ENCODE measurements at places on chromosomes 7 and 10.
A peak's percentile ranks its signal among the peaks of the same experiment; 100 is the strongest.

DNA sequence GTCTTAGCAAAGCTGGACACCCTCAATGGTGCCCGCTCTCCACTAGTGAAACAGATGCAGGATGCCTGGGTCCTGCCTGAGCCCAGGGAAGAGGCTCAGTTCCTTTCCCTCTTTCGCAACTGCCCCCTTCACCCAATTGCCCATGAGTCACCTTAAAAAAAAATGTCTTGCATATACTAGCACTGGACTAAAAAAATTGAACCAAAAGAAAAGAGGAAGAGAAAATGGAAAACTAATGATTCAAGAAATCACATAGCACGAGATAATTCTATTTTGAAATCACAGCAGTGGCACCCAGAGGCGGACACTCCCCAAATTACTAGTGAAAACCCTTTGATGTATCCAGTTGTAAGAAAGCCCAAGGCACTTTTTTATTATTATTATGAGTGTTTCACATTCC, 972.5 kb downstream of the LRMDA start:
- DNase-seq = no peak

DNA sequence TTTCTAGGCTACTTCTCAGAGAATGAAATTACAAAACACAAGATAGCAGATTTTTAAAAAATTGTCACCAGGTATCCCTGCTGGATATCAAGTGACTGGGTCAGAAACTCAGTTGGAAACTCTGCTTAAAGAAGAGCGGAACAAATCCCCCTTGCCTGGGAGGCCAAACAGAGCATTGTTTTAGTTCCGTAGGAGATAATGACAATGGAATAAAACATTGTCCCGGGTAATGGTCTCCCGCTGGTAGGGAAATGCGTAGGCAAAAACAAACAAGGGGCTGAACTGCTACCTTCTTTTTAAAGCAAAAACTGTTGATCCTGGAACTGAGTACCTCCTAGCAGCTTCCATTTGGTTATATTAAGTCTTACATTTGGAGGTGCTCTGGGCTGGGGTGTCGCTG, 21.3 kb upstream of the VAX1 start:
- DNase-seq = no peak

DNA sequence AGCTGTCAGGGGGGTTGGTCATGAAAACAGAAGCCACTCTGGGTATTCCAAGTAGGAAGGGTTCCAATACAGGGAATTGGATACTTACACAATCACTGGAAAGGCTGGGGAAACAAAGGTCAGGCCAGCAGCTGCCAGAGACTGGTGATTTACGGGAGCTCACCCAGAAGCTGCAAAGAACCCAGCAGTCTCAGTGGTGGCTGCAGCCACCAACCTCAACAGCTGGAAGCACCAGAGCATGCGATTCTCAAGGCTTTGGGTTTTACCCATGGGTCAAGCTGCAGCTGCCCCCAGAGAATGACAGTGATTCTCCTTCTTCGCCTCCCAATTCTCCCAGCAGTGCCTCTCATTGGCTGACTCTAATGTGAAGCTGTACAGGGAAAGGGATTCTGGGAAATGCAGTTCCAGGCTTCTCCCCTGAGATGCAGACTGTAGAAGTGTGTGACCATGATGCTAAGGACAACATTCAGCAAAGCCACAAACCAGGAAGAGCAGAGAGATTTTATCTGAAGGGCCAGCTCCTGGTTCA, 107.2 kb upstream of the TCF7L2 start:
- DNase-seq = no peak

GRCh38 chr10:48739170-48739569, 54.5 kb downstream of the WDFY4 start:
- no peak for DNase-seq

DNA sequence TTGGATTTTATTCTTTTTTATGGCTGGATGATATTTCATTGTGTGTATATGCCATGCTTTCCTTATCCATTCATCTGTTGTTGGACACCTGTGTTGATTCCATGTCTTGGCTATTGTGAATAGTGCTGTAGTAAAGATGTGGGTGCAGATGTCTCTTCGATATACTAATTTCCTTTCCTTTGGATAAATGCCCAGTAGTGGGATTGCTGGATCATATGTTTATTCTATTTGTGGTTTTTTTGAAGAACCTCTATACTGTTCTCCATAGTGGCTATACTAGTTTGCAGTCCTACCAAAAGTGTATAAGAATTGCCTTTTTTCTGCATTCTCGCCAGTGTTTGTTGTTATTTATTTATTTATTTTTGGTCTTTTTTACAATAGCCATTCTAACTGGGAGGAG, 159.8 kb downstream of the WNT2 start:
- no peak for DNase-seq

- DNase-seq = no peak
Observed at GRCh38 chr7:20229646-20230500, 12.7 kb upstream of the MACC1 start.

- DNase-seq = no peak
Observed at GRCh38 chr7:138075350-138075749, 909 bp upstream of the AKR1D1 start.

- no peak for DNase-seq
Observed at GRCh38 chr10:131852823-131853609, 47.8 kb upstream of the PPP2R2D start.

- DNase-seq = peak; percentile 37
Observed at GRCh38 chr7:105268511-105269392, 120.0 kb downstream of the SRPK2 start.

GRCh38 chr7:44631458-44632115, 25.2 kb downstream of the OGDH start:
- no peak for DNase-seq

DNA sequence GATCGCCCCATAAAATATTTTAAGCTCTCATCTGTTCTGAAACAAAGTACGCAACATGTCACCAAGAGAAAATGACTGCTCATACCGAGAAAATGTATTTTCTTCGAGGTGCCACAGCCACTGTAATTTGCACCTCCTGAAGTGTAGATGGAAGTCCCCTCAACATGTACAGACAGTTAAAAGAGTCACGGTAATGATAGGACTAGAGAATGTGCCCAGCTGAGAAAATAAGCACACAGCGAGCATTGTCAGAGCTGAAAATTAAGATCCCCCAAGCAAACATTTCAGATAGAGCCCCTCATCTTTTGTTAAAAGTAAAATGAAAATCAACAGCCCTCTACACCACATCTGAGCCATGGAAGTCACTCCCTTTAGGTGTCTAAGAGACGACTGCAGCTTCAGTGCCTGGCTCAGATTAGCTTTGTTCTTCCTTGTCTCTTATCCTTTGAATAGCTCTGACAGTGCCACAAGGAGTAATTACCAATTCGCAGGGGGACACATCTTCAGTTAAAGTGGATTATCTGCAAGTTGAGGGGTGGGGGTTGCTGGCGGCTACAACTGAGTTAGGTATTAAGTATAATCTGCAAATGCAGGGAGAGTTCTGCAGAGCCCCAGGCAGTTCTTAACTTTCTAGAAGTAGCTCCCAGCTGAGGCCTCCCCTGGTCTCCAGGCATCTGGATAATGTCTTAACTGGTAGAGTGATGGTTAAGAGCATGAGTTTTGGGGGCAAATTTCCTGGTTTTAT, 222.7 kb upstream of the C7orf33 start:
- DNase-seq = no peak

- no peak for DNase-seq
Observed at GRCh38 chr10:116526219-116526618, 19.5 kb upstream of the PNLIP start.

GRCh38 chr10:15451137-15452094, 80.3 kb upstream of the FAM171A1 start:
- DNase-seq = no peak

GRCh38 chr7:25996006-25996408, 156.0 kb upstream of the NFE2L3 start:
- no peak for DNase-seq

DNA sequence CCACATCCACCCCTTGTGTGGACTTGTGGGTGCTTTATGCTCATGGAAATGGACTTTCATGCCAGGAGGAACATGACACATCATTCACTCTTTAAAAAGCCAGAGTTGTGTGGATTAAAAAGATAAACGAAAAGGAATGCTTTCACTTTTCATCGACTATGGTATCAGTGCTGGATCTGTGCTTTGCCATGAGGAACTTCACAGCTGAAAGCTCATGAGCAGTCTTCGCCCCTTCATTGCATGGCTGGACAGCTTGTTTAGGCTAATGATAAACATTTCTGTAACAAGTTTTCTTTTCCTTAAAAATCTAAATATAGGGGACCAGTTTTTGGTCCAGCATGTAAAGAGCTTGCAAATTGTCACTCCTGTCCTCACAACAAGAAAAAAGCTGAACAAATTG, 173.6 kb upstream of the NPS start:
- no peak for DNase-seq

DNA sequence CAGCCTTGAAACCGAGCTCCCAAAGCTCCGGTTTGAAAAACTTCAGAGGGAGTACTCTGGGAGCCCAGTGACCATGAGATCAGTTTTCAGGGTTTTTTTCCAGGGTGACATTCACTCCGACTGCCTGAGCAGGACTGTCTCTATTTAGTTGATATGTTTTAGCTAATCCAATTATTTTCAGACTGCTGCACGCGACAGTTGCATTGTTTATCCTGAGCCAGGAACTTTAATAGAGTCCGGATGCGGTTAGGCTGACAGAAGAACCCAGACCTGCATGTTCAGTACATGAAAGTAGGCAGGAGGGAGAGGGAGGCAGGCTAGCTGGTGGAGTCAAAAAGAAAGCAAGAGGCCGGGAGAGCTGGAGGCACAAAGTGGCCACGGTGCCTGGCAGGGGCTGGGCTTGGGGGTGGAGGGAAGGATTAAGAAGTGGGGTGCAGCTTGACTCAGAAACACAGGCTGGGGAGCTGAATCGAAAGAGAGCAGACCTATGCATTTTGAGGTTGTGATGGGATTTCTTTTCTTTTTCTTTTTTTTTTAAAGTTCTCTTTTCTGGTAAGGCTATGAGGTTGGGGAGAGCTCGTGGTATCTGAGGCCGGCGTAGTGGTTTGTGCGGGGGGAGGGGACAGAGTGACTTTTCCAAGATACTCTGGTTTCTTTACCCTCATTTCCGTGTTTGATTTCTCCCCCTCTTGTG, 5.7 kb downstream of the GATA3 start:
- DNase-seq = no peak

- DNase-seq = no peak
Observed at GRCh38 chr10:72702868-72703581, 11.1 kb downstream of the MCU start.

DNA sequence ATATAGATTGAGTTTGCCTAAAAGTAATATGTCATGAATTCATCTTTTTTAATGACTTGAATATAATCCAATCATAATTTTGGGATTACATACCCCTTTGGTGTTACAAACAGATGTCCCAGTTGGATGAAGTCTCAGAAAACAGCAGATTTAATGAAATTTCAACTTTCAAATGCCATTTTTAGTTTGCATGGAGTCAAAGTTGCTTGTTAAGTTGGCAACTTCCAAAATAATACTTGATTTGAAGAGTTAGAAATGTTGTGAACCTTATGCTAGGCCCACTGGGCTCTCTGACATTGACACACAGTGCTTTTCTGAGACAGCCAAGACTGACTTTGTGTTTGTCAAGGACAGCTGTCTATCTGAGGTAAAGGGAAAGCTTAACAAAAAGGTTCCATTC, 248.1 kb downstream of the KIF20B start:
- no peak for DNase-seq

DNA sequence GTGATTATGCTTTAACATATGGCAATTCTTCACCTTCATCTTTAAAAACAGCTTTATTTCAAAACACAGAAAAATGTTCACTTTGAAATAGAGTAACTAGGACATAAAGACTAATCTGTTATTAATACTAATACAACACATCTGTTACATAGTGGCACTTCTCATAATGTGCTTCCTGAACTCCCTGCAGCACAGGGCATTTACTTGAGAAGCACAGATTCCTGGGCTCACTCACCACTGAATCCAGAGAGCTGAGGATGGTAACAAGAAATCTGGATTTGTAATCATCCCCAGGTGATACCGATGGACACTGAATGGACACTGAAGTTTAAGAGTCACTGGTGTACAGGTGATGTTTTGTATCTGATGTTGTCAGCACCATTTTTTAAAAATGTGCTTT, 96.1 kb downstream of the COL28A1 start:
- no peak for DNase-seq

DNA sequence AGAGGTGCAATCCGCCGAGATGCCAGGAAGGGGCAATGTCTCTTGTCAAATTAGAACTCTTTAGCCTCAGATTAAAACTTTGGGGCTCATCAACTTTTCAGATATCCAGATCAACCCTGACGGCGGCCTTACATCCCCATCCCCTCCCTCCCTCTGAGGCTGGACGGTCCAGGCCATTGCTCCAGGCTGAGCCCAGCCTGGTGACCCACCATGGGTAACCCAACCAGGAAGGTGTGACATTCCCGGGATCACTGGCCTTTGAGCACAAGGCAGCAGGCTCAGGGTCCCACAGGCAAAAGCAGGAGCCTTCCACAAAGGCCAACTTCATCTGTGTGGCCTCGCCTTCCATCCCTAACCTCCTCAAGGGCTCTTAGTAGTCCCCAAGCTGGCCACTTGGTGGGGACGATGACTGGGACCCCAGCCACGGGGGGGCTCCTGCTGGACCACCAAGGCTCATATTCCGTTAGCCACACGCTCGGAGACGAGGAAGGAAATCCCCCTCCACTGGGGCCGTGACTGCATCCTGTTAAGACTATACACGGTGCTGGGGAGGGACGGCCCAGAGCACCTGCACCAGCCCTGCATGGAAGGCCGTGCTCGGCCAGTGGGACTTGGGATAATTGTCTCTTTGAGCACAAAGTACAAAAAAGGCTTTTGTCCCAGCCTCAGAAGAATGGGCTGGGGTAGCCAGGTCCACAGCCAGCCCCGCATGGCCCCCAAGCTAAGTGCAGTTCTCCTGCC, 62.8 kb downstream of the ZRANB1 start:
- DNase-seq = no peak

- DNase-seq = no peak
Observed at GRCh38 chr7:18564779-18565178, 69.2 kb downstream of the HDAC9 start.

DNA sequence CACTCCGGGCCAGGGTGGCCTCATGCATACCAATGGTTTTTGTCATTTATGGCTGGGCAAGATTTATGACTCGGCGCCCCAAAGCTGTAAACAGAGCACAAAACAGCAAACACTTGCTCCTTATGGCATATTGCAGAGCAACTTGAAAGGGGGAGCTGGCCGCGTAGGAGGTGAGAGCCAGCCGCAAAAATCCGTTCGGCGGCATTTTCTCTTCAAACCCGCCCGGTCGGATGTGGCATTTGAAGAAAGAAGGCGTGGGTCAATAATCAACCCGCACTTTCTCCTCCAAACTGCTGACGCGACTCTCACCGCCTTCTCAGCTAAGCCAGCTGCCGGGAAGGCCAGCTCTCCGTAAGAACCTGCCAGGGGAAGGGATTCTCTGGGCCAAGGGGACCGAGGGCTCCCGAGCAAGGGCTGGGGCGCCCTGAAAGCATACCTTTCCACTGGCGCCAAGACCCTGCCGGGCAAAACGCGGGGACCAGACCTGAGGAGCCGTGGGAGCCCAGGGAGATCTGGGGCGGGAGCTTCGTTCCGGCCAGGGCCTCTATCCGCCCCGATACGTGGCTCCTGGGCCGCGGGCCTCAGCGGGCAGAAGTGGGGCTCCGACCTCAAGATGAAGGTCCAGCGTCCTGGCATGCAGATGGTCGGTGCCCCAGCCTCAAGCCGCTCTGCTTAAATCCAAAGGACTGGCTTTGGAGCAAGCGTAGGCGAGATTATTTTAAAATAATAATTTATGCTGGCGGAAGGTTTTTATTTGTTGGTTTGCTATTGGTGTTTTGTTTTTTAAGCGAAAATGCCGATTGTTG, 12.9 kb upstream of the HOXA2 start:
- DNase-seq = no peak

- no peak for DNase-seq
Observed at GRCh38 chr7:30764030-30764975, 6.9 kb upstream of the MINDY4 start.

All from HEK293T (cell line).